ENCODE measurements at places on chromosomes 6 and 20.

GRCh38 chr6:70957284-70957617 lies 391 bp upstream of the B3GAT2 start:
- no peak for DNase-seq

- DNase-seq: no peak
Measured at GRCh38 chr6:132730560-132730959, 16.7 kb upstream of the VNN1 start.

- DNase-seq: no peak
Measured at GRCh38 chr20:23448167-23448566, 4.5 kb downstream of the CST11 start.

DNA sequence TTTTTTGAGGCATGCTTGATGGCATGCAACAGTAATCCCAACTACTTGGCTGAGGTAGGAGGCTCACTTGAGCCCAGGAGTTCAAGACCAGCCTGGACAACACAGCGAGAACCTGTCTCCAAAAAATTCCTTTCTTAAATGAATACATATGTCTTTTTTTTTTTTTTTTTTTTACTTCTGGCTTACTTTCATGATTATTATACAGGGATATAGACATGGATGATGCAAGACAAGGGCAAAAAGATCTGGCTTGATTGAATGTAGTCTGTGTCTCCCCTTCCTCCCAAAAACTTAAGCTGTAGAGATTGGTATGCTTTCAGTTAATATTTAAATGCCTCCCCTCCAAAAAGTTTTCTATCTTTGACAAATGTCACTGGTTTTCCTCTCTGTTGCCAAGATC lies 7.6 kb downstream of the SNX3 start:
- DNase-seq: no peak
